Stimulated activated CD8-positive, alpha-beta memory T cell treated with anti-CD3 and anti-CD28 coated beads, Interleukin-15, amount 100 ng/mL, for 1 hour (primary cell): ENCODE measurements at places on chromosomes 2 and 18.

DNA sequence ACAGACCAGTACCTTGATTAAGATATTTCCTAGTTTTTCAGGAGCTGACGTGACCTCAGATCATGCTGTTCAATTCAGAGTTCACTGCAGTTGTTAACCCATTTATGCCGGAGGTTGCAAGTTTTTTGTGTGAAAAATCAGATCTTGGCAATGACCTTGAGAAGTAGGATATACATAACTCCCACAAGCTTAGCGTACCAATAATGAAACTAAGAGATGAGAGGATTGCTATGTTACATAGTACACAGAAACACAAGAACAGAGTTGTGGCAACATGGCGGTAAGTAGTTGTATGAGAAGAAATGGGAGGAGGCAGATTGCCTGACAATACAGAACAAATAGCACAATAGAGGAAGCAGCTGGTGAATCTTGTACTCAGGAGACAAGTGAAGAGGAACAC lies 39.1 kb downstream of the PPIG start:
- no peak for DNase-seq

DNA sequence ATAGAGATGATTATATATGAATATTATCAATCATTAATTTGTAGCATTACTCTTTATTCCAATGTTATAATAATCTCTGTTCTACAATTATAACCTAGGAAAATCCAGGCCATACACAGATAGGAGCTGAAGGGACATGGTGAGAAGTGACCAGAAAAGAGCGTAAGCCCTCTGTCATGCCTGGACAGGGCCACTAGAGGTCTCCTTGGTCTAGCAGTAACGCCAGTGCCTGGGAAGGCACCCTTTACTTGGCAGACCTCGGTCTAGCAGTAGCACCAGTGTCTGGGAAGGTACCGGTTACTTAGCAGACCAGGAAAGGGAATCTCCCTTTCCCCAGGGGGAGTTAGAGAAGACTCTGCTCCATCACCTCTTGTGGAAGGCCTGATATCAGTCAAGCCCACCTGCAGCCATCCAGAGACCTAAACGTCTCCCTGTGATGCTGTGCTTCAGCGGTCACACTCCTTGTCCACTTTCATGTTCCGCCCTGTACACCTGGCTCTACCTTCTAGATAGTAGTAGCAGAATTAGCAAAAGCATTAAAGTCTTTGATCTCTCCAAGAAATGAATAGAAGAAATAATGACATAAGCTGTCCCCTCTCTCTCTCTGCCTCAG lies 447.5 kb upstream of the FSIP2 start:
- no peak for DNase-seq

DNA sequence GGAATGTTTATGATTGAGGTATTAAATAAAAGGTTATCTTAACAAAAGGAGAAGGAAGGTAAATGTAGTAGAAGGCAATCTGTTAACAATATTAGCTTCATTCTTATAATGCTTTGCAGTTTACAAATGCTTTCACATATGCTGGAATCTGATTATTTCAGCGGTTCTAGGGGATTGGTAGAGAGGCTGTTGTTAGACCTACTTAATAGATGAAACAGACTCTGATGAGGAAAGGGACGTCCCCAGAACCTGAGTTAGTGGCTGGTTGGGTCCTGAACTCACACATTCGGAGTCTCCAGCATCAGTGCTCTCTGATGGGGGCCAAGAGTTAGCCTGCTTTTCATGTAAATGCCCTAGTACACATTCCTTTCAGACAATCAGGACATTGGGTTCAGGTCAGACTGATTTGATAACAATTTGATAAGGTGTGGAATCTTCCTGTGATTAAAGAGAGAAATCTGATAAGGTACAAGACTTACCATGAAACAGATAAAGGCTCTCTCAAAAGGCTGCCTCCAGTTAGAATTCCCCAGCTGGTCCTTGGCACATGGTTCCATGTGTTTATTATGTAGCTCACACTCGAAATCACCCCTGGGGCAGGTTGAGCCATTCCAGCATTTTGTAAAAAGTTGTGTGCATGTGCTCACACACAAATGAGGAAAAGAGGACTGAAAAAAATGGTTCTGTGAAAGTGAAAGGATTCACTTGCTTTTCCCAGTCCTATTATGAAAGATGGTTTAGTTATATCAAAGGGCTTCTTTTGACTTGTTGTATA lies 103.1 kb downstream of the GPD2 start:
- DNase-seq = no peak

GRCh38 chr2:71503837-71504236 lies 50.5 kb downstream of the DYSF start:
- DNase-seq = no peak

DNA sequence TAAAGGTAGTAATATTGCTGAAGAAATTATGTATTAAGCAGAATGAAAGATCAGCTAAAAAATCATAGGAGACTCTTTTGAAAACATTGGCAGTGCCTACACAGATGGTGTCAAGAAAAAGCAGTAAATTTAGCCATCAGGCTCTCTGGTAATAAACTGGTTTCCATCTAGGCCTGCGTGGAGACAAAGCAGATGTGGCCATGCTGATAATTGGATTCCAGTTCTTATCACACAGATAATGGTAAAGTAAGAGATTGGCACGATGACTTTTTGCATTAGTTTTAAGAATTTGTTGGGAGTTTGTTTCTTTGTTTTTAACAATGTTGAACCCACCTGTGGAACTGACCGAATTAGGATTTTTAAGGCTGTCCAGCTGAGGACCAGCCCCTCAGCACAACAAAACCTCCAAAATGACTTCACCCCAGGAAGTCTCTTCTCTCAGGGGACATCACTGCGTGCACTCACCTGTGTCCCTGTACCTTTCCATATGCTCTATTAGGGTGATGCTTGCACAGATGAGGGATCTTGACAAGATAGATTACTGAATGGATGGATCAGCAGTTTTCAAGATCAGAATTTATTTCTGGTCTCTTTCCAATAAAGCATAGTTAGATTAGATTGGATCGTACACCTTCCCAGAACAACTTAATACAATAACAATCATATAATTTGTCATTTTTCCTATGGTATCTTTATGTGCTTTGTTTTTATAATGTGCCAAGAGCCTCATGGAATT lies 69.1 kb upstream of the DNAJC10 start:
- DNase-seq = no peak

GRCh38 chr2:30776831-30777635 lies 30.2 kb downstream of the CAPN13 start:
- no peak for DNase-seq

DNA sequence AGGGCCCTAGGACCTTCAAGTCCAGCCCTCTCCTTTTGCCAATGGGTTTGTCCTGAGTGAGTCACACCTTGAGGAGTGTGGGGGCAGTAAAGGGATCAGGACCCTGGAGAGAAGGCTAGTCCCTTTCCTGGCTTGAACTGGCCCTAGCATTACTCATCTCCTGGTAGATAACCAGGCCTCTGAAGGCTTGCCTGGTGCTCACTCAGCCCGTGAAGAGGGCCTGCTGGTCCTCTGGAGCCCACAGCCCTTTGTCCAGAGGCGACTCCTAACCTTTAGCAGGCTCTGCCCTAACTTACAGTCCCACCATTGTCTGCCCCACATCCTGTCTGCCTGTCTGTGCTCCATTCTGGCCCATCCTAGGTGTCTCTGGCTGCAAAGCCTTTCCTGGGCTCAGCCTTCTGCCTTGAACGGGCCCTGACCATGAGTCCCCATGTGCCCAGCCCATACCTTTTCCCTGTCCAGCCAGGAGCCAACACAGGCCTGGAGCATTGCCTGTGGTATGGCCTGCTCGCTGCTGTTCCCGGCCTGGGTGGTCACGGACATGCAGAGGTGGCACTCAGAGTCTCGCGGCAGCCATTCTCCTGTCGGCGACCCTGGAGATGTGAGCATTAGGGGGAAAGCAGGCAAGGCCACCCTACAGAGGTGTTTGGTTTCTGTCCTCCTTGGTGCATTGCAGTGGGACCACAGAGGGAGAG lies 5.0 kb downstream of the SFTPB start:
- no peak for DNase-seq

GRCh38 chr18:58396144-58396543 lies 232.7 kb downstream of the ALPK2 start:
- no peak for DNase-seq

GRCh38 chr2:66390811-66391210 lies 44.1 kb upstream of the MEIS1 start:
- DNase-seq = no peak

- DNase-seq = peak; percentile 9
Measured at GRCh38 chr2:71100195-71100964, 29.6 kb downstream of the MCEE start.

- DNase-seq = no peak
Measured at GRCh38 chr2:81304154-81304830, 999.7 kb upstream of the LRRTM1 start.

DNA sequence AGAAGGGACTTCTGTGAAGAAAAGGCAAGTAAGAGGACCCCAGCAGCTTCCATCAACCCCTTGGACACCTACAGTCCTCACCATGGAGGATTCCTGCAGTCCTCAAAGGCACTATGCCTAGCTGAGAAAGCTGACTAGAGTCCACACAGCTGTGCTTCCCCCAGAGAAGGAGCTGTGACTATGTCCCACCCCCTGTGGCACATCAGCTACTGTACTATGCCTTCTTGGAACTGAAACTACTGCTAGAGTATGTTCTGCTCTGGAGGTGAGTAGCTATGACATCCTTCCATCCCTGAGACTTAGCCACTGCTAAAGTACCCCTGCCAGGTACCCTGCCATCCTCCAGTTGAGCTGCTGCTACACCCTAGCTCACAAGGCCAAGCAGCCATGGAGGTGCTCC lies 690.2 kb upstream of the CHAC2 start:
- DNase-seq = no peak
